HL-60 (cell line): ENCODE measurements at places on chromosomes 13 and 19.

DNA sequence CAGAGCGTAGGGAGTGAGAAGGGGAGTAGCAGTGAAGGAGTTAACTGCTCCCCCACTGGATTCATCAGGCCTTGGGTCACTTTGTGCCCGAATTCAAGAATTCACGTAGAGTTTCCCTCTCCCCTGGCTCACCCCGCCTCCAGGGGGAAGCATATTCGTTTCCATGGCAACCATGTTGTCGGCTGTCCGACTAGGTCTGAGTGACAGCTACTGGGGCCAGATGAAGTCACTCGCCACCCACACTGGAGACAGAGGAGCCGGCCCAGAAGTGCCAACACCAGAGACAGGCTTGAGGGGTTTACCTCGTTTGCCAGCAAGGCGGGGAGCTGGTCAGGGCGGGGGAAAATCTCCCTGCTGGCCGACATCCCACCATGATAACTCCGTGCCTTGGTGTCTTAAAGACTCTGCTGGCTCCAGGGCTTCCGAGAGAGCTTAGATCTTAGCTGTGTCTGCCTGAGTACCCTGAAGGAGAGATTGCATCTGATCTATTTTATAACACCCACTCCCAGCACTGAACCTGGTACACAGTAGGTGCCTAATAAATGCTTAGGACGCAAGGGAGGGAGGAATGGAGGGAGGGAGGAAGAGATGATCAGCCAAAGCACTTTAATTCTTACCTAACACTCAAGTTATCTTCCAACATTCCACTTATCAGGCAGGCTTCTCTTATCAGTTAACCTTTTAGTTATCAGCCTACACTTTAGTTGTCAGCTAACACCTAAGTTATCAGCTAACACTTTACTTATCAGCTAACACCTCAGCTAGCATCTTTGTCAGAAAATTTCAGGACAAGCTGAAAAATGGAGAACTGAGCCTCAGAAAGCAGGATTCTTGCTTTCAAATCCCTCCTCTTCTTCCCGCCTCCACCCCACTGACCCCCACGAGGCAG lies 57.2 kb upstream of the ZNRF4 start:
- no peak for DNase-seq

- no peak for DNase-seq
These were observed 146.9 kb downstream of the KDM4B start for GRCh38 chr19:5115771-5116202.

DNA sequence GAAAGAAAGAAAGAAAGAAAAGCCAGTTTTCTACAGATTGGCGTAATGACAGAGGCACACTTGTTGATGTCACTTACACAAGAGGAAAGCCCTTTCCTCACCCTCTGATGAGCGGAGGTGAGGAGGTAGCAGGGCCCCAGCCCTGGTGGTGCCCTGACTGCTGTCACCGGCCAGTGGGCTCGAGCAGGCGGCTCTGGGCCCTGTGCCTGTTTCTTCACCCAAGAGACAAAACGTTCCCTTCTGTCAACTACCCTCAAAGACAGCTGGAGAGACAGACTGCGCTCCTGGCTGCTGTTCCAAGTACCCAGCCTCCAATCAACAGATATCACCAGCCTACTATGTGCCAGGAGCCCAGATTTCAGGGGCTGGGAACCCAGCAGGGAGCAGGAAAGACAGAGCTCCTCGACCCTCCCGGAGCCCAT lies 10.1 kb downstream of the EPS15L1 start:
- DNase-seq = no peak

DNA sequence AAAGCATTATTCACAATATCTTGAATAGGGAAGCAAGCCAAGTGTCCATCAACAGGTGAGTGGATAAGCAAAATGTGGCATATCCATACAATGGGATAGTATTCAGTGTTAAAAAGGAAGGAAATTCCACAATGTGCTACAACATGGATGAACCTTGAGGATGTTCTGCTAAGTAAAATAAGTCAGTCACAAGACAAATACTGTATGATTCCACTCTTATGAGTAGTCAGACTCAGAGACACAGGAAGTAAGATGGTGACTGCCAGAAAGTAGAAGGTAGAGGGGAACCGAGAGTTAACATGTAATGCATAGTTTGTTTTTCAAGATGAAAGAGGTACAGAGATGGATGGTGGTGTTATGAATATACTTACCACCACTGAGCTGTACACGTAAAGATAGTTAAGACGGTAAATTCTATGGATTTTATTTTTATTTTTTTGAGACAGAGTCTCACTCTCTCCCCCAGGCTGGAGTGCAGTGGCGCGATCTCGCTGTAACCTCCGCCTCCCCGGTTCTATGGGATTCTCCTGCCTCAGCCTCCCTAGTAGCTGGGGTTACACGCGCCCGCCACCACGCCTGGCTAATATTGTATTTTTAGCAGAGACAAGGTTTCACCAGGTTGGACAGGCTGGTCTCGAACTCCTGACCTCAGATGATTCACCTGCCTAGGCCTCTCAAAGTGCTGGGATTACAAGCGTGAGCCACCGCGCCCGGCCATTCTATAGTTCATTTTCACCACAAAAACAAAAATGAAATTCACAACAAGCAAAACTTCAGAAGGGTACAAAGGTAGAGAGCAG lies 1.0 kb upstream of the CHAMP1 start:
- no peak for DNase-seq

GRCh38 chr19:6047741-6048251 lies 62.5 kb downstream of the RFX2 start:
- peak; percentile 32 for DNase-seq

DNA sequence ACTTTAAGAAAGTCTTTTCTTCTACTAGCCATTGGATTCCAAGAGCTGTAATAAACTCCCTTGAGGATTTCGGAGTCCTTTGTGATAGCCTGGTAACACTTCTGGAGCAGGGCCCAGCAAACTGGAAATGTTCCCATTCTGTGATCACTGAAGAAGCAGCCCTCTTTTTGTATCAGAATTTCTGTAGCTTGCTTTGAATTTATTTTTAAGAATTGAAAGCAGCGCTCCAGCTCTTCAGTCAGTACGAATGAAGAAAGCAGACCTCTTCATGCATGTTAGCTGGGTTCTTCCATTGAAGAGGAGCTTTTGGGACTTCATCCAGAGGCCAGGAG lies 141.5 kb downstream of the AKAP11 start:
- no peak for DNase-seq

DNA sequence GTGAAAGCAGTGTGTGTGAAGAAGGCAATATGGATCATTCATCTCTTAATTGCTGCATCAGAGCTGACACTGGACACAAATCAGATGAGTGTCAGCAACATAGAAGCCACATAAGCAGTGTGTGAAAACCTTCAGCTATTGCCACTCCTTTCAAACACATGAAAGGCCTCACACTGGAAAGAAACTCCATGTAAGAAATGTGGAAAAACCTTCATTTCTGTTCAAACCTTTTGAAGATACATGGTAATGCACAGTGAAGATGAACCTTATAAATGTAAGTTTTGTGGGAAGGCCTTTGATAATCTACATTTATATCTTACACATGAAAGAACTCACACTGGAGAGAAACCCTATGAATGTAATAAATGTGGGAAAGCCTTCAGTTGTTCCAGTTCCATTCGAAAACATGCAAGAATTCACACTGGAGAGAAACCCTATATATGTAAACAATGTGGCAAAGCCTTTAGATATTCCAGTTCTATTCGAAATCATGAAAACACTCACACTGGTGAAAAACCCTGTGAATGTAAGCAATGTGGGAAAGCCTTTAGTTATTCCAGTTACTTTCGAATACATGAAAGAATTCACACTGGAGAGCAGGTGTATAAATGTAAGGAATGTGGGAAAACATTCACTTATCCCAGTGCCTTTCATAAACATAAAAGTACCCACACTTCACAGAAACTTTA lies 53.6 kb downstream of the ZNF823 start:
- DNase-seq = no peak

GRCh38 chr19:35107545-35107944 lies 8.1 kb upstream of the FXYD3 start:
- DNase-seq = no peak

GRCh38 chr13:85615031-85615430 lies 184.2 kb downstream of the SLITRK6 start:
- DNase-seq = no peak

GRCh38 chr19:49973987-49974386 lies 13.0 kb upstream of the SIGLEC11 start:
- peak; percentile 85 for DNase-seq

- DNase-seq = no peak
These were observed 165.7 kb upstream of the KL start for GRCh38 chr13:32850316-32851052.
